Esophagus squamous epithelium (tissue), 5 donors: ENCODE measurements at places on chromosomes 7 and 10. TPM values are rescaled to one million over a fixed set of nuclear protein-coding genes. Genes with fewer than 3 reads are reported as not detected.

MSS51 gene
- total RNA-seq: 0.88 TPM

ASZ1 gene
- total RNA-seq: not detected

- no peak for DNase-seq
These were observed 50.9 kb upstream of the LOXL4 start for GRCh38 chr10:98318861-98319260.

- DNase-seq: no peak
These were observed 30.5 kb upstream of the FBXW4 start for GRCh38 chr10:101725296-101726114.

DNA sequence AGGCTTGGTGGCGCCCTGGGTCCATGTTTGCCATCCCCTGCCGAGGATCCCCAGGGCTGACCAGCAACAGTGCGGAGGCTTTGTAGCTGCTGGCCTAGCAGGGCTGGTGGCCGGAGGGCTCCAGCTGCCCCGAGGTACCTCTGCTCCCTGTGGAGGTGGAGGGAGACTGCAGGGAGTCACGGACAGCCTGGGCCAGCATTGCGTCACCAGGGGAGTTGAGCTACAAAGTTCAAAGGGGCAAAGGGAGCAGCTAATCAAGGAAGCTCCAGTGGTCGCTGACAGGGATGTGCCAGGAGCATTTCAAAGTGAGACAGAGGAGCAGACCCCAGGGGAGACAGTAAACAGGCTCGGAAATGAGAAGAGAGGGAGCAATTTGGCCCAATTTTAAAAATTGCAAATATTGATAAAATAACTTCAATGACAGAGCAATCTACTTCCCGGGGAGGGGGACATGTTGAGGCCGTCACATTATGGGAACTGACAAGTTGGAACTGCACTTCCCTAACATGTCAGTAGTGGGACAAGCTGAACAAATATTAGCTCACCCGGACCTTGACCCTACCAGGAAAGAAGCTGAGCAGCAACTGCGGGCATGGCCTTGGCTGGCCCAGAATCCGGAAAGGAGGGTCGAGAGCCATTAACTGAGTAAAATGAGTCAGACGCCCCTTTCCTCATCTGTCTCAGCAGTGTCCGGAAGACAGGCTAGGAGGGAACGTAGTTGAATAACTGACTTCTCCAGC is 39.4 kb downstream of the BTBD16 start:
- no peak for DNase-seq

- DNase-seq: no peak
These were observed 41.0 kb upstream of the CDK1 start for GRCh38 chr10:60737242-60737641.

DNA sequence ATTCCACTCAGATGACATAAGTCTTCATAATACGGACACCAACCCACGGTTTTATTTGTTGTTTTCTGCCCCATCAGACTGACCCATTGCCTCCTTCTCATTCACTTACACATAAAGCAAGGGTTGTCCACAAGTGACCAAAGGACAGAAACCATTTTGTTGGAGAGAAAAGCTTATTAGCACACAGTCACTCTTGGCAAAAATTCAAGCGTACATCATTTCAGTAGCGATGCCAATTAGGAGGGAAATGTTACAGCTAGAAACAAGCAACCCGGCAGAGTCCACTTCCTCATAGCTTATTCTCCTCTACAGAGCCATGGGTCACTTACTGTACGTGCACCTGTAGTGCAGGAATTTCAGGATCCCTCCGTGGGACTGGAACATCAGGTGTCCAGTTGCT is 23.0 kb downstream of the ABLIM1 start:
- DNase-seq: no peak

DNA sequence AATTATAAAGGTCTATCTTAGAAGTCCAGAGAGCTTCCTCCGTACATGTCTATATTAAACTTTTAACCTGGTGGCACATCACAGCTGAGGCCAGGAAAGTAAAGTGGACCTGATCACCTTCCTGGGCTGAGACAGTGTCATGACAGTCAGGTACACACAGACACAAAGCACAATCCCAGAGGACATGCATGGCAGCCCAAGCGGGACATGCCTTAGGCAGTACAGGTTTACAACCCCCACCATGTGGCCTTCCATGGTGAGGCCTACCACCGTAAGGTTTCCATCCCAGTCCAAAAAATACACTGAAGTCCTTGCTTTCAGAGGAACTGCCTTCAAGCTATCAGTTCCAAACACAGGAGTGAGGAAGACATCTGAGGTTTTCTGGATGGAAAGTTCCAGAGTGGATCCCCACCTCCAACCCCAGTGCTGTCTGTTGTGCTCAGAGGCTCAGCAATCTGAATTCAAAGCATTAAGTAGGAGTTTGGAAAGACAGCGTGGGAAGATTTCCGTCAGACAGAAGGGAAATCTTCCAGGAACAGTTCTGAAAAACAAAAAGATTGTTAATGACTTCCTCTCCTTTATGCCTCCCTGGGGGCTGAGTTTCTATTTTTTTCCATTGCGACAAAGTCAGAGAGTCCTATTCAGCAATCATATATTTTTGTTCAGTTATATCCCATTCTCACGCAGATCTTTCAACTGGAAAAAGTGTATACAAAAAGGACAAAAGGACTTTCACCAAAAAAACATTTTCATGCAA is 20.1 kb downstream of the IFIT3 start:
- no peak for DNase-seq

GRCh38 chr7:1245524-1246050 is 12.9 kb downstream of the UNCX start:
- no peak for DNase-seq

GRCh38 chr7:143284591-143285469 is at the start of gene TMEM139:
TSS of gene TMEM139 (plus strand) at chr7:143284958. CDS start at chr7:143285958, 1,000 bp downstream.
- no peak for DNase-seq

DNA sequence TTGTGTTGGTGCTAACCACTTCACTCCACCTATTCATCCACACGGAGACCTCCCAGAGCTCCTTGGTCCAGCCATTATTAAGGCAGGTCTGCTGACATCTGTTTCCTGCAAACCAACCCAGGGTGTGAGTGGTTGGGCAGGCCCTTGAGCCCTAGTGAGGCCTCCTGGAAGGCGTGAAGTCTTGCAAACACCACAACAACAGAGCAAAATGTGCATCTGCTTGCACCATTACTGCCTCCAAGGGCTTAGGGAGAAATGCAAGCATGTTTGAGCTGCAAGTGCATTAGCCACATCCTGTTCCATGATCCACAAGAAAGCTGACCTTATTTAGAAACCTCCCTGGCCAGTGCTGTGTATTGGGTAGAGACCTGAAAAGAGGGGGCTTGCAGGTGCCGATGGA is 325.5 kb downstream of the GRID1 start:
- DNase-seq: no peak

DNA sequence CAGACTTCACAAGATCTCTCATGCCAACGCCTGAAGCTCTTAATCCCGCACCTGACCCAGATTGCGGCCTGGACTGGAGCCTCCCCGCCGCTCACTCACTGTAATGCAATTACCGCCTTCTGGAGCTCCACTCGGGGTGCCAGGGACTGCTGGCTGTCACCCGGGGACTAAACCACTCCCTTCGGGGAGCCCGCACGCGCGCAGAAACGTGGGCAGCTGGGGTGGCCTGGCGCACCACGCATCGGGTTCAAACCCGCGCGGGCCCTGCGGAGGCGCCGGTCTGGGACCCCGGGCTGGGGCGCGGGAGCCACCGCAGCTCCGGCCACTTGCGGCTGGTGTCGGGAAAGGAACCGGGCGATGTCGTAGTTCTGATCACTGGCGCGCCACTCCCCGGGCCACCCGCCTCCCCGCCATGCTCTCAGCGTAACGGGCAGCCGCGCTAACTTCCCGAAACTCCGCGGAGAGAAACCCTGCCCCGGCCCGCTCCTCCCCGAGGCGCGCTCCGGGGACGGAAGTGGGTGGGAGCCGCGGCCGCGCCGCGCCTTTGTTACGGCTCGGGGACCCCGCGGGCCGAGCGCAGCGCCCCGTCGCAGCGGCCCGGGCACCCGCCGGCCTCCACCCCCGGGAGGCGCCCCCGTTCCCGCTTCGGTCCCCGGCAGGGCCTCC is 100.3 kb upstream of the SVIL start:
- no peak for DNase-seq

DNA sequence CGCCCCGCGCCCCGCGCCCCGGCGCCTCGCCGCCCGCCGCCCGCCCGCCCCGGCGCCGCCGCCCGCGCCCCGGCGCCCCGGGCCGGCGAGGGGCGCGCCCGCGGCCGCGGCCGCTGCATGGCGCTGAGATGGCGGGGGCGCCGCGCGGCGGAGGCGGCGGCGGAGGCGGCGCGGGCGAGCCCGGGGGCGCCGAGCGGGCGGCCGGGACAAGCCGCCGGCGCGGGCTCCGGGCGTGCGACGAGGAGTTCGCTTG is 174 bp downstream of the ADCY1 start:
- DNase-seq: no peak
